ENCODE measurements at places on chromosomes 16 and 17.

DNA sequence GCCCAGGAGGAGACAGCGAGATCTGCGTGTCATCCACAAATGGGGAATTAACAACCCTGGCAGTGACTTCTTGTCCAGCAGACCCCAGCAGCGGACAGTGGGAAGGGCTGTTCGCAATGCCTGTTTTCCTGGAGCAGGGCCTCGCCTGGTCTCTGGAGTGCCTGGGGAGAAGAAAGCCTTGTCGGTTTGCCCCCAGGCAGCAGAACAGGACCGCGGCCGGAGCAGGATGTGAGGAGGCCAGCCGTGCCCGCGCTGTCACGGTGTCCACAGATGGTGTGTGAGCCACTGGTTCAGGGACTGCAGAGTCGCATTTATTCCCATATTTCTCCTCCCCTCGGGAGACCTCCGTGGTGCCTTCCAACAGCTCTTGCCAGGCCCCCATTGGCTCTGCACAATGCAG, 68.5 kb upstream of the GSE1 start:
- DNase-seq = no peak

DNA sequence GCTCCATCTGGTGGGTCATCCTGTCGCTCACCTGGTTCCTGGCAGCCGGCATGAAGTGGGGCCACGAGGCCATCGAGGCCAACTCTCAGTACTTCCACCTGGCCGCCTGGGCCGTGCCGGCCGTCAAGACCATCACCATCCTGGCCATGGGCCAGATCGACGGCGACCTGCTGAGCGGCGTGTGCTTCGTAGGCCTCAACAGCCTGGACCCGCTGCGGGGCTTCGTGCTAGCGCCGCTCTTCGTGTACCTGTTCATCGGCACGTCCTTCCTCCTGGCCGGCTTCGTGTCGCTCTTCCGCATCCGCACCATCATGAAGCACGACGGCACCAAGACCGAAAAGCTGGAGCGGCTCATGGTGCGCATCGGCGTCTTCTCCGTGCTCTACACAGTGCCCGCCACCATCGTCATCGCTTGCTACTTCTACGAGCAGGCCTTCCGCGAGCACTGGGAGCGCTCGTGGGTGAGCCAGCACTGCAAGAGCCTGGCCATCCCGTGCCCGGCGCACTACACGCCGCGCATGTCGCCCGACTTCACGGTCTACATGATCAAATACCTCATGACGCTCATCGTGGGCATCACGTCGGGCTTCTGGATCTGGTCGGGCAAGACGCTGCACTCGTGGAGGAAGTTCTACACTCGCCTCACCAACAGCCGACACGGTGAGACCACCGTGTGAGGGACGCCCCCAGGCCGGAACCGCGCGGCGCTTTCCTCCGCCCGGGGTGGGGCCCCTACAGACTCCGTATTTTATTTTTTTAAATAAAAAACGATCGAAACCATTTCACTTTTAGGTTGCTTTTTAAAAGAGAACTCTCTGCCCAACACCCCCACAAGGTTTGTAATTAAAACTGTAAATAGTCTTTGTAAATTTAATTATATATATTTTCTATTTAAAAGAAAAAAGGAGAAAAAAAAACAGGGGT, 1.7 kb downstream of the FZD2 start:
- DNase-seq = no peak

- DNase-seq = no peak
These were observed 16.0 kb upstream of the RASD1 start for GRCh38 chr17:17511881-17512858.

DNA sequence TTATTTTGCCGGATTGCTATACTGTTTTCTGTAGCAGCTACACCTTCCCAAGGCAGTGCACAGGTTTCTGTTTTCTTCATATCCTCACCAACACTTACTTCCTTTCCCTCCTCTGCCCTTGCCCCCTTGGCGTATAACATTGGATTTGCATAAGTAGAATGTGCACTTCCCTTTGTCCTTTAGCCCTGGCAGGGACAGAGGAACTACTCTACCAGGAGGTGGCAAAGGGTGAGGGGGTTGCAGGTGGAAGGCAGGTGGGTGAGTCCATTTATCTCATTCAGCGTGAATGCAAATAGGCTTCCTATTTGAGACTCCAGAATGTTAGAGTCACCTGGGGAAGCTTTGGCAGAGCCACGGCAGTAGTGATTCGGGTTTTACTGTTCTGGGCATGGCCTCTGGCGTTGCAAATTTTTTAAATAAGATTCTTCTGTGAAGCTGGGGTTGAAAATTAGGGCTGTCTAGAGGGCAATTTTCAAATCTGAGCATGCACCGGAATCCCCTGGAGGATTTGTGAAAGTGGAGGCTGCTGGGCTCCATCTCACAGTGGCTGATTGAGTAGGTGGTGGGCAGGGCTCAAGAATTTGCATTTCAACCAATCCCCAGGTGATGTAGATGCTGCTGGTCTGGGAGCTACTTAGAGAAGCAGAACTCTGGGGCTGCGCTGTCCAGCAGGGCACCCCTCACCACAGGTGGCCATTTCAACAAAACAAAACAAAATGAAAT, 84.7 kb downstream of the PLCG2 start:
- DNase-seq = no peak

GRCh38 chr16:1647856-1648255, 30.2 kb upstream of the JPT2 start:
- DNase-seq = no peak
